Mesothelial cell of epicardium (in vitro differentiated cells): ENCODE measurements at places on chromosomes 11 and 22. TPM values are rescaled to one million over a fixed set of nuclear protein-coding genes. Genes with fewer than 3 reads are reported as not detected.

DNA sequence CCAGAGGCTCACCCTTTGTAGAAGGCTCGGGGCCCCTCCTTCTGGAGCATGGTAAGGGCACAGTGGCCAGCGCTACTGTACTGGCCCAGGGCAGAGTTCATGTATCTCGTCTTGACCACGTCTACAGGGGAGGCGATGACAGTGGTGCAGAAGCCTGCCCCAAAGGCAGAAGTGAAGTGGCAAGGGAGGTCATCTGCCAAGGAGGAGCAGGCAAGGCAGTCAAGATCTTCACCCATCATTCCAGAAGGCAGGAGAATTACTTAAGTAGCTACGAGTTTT, 7.2 kb downstream of the UCP2 start:
- DNase-seq = no peak

POU2AF3 gene
- 3.0 to 4.1 TPM (median 3.4 TPM) in 3 replicates for total RNA-seq

MMP27 gene
- not detected in 3 replicates for total RNA-seq

DNA sequence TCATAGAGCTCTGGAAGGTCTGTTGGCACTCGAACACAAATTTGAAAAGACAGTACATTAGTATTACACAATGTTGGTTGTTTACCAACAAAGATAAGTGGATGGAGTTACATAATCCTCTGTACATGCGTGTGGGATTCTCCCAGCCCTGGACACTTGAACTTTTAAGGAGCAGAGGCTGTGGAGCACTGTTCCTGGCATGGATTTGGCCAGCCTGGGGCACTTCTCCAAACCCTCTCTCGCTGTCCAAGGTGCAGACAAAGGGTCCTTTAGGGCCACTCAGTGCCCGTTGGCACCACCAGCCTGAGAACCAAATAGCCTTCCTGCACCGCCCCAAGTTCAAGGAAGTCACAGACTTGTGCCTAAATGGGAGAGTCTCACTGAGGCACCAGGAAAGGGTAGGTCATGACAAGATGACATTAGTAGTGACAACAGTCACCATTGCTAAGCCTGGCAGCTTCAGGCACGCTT, 1.6 kb upstream of the ANO1 start:
- no peak for DNase-seq

DNA sequence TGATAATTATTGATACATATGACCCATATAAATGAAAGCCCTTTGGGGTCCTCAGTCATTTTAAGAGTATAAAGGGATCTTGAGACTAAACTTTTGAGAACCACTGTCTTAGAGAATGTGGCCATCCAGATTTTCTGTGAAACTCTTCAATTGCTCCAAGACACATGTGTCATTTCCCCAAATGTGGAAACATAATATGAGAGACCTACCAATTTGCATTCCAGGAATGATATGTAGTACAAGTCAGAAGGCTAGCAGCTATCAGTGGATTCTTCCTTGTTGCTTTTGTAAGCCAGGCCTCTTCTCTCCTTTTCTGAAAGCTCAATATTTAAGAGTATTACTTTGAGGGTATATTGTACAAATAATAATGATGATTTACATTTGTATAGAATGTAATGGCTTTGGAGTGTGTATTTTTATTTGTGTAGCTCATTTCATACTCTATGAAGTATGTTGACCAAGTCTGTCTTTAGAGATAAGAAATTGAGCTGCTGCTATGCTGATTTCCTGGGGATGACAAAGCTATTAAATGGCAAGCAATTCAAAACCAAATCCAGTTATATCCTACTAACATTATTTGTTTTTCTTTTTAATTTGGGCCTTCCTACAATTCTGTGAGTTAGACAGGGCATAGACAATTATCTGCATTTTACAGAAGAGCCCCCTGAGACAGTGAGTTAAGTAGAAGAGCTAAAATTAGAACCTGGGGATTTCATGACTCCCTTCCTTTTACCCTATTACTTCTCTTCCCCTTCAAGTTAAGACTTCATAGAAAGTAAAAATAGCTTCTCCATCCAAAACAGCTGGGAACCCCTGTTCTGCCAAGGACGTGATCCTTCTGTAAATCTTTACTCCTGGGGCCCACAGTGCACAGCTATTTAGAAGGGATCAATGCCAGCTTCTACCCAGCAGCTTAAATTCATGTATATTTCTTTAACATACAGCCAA, 131.9 kb downstream of the WNT11 start:
- no peak for DNase-seq

LSP1 gene
- 4.9 to 5.2 TPM (median 4.9 TPM) in 3 replicates for total RNA-seq

- DNase-seq = no peak
Measured at GRCh38 chr11:44564670-44565210, 723 bp upstream of the CD82 start.

DNA sequence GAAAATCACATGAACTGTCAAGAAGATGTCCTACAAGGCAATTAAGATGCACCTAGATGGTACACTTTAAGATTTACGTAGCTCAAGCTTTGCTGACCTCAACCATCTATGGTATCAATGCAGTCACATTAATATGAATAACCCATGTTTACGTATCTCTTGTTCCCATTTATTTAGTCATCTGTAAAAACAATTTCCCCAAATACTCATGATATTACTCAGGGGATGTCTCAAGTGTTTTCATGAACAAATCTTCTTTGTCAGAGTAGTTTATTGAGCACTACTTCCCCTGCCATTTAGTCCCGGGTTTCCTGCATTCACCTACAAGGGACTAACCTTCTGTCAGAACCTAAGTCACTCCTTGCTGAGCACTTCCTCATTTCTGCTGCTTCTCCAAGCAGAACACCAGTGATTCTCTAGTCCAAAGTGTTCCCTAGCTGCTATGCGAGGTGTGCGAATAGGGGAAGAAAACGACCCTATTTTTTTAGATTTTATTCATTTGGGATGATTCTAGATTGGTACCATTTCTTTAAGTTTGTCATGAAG, 554.3 kb upstream of the LRRC4C start:
- no peak for DNase-seq

DNA sequence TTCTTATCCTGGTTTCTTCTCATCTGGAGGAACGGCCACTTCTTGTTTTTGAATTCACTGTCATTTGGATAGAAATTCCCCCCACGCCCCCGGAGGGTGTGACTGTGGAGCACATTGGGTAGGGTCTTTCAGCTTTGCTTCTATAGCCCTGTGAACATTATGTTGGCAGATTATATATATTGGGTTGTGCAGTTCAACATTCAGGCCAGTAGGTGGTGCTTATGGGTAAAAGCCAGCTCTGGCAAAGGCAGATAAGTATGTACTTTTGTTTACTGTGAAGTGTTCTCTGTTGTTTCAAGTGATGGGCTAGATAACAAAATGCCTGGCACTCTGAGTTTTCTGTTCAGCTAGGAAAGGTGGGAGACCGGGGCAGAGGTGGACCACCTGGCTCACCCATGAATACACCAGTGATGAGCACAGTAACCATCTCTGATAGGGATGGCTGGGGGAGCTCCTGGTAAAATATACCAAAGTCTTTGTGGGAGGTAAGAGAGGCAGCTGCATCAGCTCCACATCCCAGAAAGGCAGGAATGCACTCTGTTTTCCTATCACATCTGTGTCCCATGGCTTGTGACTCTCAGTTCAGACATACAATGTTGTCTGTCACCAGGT, 1348.2 kb upstream of the RAG2 start:
- DNase-seq = no peak

- no peak for DNase-seq
Measured at GRCh38 chr11:38950867-38951266, 2352.8 kb upstream of the RAG2 start.

- DNase-seq = no peak
Measured at GRCh38 chr11:126838779-126839178, 161.8 kb downstream of the KIRREL3 start.

SLC17A6 gene
- total RNA-seq = not detected in 3 replicates

DNA sequence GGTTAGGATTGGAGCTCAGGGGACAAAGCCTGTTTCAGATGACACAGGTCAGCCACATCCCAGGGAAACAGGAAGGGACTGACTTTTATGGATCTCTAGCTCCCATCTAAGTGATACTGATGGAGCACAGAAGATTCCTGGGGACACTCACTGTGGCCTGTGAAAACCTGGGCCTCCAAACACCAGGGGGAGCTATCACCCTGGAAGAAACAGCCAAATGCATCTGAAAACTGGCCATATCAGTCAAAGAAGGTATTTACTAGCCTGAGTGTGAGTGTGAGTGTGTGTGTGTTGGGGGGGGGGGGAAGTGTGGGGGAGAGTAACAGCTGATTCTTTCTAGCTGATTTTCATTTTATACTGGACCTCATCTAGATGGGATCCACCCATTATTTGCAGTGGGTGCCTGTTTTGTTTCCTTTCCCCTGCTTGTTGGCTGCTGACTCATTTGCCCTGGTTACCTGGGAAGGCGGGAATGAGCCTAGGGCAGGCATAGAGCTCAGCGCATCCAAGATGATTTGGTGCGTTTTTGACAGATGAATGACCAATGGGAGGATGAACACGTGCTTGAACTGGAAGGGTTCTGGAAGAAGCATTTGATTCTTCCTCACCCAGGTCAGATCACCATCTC, 284.0 kb downstream of the KIRREL3 start:
- no peak for DNase-seq

- DNase-seq = peak; percentile 40
Measured at GRCh38 chr11:14969901-14970323, 2.2 kb downstream of the CALCA start.

GRK2 gene
- total RNA-seq = 46.4 to 48.4 TPM (median 46.5 TPM) in 3 replicates

DNA sequence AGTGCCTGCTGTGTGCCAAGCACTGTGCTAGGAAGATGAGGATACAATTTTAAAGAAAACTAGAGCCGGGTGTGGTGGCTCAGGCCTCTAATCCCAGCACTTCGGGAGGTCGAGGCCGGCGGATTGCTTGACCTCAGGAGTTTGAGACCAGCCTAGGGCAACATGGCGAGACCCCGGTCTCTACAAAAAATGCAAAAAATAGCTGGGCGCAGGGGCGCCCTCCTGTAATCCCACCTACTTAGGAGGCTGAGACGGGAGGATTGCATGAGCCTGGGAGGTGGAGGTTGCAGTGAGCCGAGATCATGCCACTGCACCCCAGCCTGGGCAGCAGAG, 8.3 kb downstream of the TPBGL start:
- DNase-seq = no peak

RHOD gene
- total RNA-seq = 19.1 to 20.7 TPM (median 19.5 TPM) in 3 replicates

GRCh38 chr22:48224332-48224731, 1461.9 kb downstream of the TBC1D22A start:
- DNase-seq = no peak

SEZ6L gene
- total RNA-seq = 0.07 to 0.18 TPM (median 0.16 TPM) in 3 replicates

GRCh38 chr11:61654397-61654829, 25.8 kb upstream of the DAGLA start:
- no peak for DNase-seq

DNA sequence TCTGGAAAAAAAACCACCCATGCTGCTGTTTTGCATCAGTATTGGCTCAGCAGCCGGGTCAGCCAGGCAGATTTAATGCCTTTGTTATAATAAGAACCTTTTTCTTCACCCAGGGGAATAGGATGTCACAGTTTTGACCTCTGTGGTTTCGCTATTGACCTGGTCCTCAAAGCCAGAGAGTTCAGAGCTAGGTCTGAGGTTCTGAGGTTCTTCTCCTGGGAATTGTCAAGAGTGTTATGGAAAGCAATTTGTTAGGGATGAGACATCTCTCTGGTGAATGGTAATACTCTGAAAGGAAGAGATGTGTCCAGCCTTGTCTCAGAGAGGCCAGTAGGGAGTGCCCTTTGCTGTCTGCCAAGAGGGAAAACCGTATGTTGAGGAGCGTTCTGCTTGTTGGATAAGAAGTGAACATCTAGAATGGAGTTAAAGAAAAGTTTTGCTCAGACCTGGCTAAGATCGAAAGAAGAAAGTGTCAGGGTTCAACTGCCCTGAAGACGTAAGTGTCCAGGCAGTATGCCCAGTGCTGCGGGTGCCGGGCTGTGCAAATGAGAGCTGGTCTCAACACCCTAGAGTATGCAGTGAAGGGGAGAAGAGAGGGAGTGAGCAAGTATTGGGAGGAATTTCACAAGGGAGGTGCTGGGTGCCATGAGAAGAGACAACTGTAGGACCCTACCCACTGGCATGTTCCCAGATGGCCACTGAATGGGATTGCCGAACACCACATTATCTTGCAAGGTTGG, 150.9 kb upstream of the TTC12 start:
- no peak for DNase-seq

- no peak for DNase-seq
Measured at GRCh38 chr11:32881286-32881685, 11.3 kb upstream of the QSER1 start.

- no peak for DNase-seq
Measured at GRCh38 chr11:73715541-73715940, 45.3 kb downstream of the RAB6A start.

TMEM123 gene
- total RNA-seq = 131 to 144 TPM (median 137 TPM) in 3 replicates

DNA sequence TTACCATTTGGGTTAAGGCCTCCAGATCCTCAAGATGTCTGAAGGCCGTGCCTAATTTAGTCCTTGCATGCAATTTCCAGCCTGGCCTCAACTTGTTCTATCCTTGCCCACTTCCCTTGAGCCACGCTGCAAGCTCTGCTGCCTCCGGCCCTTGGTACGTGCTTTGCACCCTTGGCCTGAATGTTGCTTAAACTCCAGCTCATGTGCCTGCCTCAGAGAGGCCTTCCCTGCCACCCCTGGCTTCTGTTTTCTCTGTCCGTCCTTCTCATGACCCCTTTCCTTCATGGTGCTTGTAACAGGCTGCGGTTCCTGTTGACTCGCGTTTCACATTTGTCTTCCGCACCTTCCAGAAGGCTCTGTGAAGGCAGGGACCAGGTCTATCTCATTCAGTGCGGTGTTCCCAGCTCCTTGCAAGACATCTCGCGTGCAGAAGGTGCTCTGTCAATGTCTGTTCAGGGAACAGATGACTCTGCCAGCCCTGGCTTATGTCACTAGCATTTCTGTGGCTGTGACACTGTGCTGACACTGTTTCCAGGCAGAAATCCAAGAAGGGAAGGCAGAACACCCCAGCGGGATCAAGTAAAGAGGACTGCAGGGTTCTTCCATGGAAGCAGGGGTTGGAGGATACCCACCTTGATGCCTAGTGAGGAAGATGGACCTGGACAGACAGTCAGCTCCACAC, 61.8 kb downstream of the FBLN1 start:
- no peak for DNase-seq

SOX10 gene
- 0.07 to 0.33 TPM (median 0.09 TPM) in 3 replicates for total RNA-seq

DNA sequence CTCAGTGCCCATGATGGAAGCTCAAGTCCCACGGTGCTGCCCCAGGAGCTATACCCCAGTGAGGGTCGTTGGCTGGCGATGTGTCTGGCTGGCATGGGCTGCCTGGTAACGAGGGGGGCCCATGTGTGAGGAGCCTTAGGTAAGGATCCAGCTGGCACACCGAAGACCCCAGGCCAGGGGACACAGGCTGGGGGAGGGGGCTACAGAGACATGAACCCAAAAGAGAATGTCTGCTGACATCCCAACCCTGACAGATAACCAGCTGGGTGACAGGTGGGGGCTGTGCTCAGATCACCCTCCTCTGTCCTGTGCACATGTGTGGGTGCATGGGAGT, 39.2 kb downstream of the RTN4R start:
- DNase-seq = no peak

KRTAP5-2 gene
- total RNA-seq = not detected in 3 replicates
